Endodermal cell (in vitro differentiated cells): ENCODE measurements at places on chromosomes 5 and 9. TPM values are rescaled to one million over a fixed set of nuclear protein-coding genes. Genes with fewer than 3 reads are reported as not detected.
A peak's percentile ranks its signal among the peaks of the same experiment; 100 is the strongest.

GRCh38 chr5:142844866-142845265, 74.7 kb downstream of the ARHGAP26 start:
- H3K4me3 ChIP-seq = no peak overlapping the region
- no peaks in the 10 kb centered on the region for H3K27me3 ChIP-seq
- no peak for DNase-seq
- H3K36me3 ChIP-seq = no peaks in the 10 kb centered on the region

GRCh38 chr5:75736273-75736672, 19.0 kb upstream of the POC5 start:
- H3K36me3 ChIP-seq = no peaks in the 10 kb centered on the region
- H3K4me3 ChIP-seq = no peak overlapping the region
- no peaks in the 10 kb centered on the region for H3K4me1 ChIP-seq
- no peak overlapping the region for H3K27ac ChIP-seq
- no peaks in the 10 kb centered on the region for H3K27me3 ChIP-seq

DNA sequence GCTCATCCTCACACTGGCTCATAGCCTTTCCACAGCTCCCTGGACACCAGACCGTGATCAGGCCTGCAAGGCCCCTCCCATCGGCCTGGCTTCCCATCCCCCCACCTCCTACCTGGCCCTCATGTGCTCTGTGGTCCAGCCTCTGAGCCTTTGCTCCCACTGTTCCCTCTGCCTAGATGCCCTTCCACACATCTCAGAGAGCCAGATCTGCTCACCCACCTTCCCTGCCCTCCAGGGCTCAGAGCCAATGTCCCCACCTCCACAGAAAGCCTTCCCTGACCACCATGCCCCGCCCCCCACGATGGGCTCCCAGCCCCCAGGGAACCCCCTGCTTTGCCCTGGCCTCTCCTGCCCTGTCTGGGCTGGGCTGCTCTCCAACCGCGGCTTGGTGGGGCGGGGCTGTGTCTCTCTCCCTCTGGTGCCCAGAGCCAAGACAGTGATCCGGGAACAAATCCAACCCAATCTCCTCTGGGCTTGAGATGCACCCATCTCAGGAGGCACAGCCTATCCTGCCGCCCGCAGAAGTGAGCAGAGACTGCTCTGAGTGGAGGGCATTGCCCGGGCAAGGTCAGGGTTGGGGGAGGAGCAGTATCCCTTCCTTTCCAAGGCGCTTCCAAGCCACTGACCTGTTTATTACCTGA, 1.6 kb downstream of the NINJ1 start:
- peak; percentile 57 for DNase-seq
- peak overlapping the region; percentile 82 for H3K4me3 ChIP-seq
- no peaks in the 10 kb centered on the region for H3K36me3 ChIP-seq
- peaks cover 10% of the 10 kb centered on the region for H3K27me3 ChIP-seq

The PIP5KL1 gene
- 6.6 and 7.8 TPM in 2 replicates for total RNA-seq

The RICTOR gene
- 23.1 and 27.6 TPM in 2 replicates for total RNA-seq

- no peaks in the 10 kb centered on the region for H3K4me1 ChIP-seq
- H3K4me3 ChIP-seq = no peak overlapping the region
- peak; percentile 30 for DNase-seq
Observed at GRCh38 chr5:89229331-89230070, 346.5 kb upstream of the MEF2C start.

GRCh38 chr9:88828018-88828417, 163.2 kb upstream of the S1PR3 start:
- no peaks in the 10 kb centered on the region for H3K27me3 ChIP-seq
- DNase-seq = no peak
- no peaks in the 10 kb centered on the region for H3K4me1 ChIP-seq
- H3K27ac ChIP-seq = no peak overlapping the region
- H3K4me3 ChIP-seq = no peak overlapping the region
- H3K36me3 ChIP-seq = no peaks in the 10 kb centered on the region

The GRXCR2 gene
- total RNA-seq = not detected in 2 replicates

The HTR4 gene
- total RNA-seq = not detected in 2 replicates

DNA sequence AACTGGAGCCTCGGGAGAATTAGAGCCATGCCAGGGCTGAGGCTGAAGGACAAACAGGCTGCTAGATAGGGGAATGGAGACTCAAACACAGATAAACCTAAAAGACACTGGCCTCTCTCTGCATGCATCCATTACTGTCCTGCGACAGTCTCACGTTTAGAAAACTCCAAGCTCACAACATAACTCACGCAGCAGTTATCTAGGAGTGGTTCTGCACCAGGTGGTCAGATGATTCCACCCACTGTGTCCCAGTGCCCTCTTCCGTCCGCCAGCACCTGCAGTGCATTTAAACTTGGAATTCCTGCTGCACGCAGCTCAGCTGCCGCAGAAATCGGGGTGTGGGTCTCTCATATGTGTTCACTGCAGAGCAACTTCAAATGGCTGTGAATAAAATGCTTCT, 272.6 kb upstream of the IRX2 start:
- H3K4me3 ChIP-seq = no peak overlapping the region
- no peak for DNase-seq
- no peaks in the 10 kb centered on the region for H3K4me1 ChIP-seq
- H3K36me3 ChIP-seq = no peaks in the 10 kb centered on the region

DNA sequence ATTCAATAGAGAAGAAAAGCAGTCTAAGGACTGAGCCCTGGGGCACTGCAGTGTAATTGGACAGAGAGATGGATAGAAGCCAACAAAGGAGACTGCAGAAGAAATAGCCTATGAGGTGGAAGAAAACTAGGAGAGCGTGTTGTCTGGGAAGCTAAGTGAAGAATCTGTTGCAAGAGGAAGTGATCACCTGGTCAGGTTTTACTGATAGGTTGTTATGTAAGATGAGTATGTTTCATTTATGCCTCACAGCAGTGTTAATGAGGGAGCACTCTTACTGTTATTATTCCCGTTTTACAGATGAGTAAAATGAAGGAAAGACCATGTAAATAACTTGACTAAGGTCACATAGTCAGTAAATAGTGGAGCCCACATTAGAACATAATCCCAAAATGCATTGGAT, 80.0 kb upstream of the GRHPR start:
- no peak overlapping the region for H3K27ac ChIP-seq
- H3K27me3 ChIP-seq = no peaks in the 10 kb centered on the region
- DNase-seq = no peak
- H3K4me1 ChIP-seq = no peaks in the 10 kb centered on the region
- no peaks in the 10 kb centered on the region for H3K36me3 ChIP-seq

The PROP1 gene
- total RNA-seq = not detected in 3 replicates

DNA sequence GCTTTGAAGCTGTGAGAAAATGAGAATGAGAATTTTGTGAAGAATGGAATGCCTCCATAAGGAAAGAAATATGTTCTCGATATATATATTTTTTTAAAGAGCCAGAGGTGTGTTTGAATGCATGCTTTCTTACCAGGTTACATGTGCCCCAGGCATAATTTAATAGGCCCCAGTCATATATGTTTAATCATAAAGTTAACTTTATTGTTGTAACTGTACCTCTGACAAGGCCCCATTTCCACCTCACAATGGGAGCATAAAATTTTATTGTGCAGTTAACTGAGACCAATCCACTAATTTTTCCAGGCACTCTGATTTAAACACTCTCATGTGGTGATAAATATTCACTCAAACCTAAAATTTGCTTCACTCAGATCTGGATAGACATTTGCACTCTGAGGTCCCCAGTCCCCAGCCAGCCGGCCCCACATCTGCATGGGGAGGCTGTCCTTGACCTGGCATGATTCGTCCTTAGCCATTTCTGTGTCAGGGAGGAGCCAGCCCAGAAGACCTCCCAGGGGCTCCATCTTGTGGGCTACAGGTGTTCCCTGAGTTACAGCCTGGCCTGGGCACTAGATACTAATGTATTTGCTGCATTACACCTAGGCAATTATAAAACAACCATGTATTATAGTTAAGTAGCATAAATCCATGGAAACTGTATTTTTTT, 245.8 kb downstream of the MTRR start:
- no peak overlapping the region for H3K4me3 ChIP-seq
- no peaks in the 10 kb centered on the region for H3K4me1 ChIP-seq
- H3K27ac ChIP-seq = no peak overlapping the region

DNA sequence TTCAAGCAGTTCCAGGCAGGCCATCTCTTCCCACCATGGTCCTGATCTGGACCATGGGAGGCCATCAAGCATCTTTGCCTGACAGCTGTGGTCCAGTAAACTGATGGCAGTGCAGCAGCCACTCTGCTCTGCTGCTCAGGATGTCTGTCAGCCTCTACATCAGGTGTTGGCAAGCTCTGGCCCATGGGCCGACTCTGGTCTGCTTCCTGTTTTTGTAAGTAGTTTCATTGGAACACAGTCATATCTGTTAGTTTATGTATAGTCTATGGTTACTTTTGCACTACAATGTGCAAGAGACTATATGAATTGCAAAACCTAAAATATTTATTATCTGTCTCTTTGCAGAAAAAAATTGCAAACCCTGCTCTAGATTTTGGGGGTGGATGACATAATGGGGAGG, 225.0 kb downstream of the KCTD16 start:
- no peaks in the 10 kb centered on the region for H3K27me3 ChIP-seq
- DNase-seq = no peak
- no peaks in the 10 kb centered on the region for H3K36me3 ChIP-seq
- no peak overlapping the region for H3K4me3 ChIP-seq
- H3K4me1 ChIP-seq = no peaks in the 10 kb centered on the region
- no peak overlapping the region for H3K27ac ChIP-seq

- no peaks in the 10 kb centered on the region for H3K4me1 ChIP-seq
- no peak overlapping the region for H3K27ac ChIP-seq
- no peaks in the 10 kb centered on the region for H3K36me3 ChIP-seq
- DNase-seq = no peak
- H3K4me3 ChIP-seq = no peak overlapping the region
Observed at GRCh38 chr9:111819360-111819759, 24.6 kb upstream of the SHOC1 start.

The GFPT2 gene
- total RNA-seq = 35.7 to 37.3 TPM (median 36.4 TPM) in 3 replicates

- DNase-seq = no peak
- H3K4me1 ChIP-seq = no peaks in the 10 kb centered on the region
- H3K27ac ChIP-seq = no peak overlapping the region
- no peak overlapping the region for H3K4me3 ChIP-seq
Observed at GRCh38 chr9:6040077-6040476, 24.7 kb upstream of the RANBP6 start.

DNA sequence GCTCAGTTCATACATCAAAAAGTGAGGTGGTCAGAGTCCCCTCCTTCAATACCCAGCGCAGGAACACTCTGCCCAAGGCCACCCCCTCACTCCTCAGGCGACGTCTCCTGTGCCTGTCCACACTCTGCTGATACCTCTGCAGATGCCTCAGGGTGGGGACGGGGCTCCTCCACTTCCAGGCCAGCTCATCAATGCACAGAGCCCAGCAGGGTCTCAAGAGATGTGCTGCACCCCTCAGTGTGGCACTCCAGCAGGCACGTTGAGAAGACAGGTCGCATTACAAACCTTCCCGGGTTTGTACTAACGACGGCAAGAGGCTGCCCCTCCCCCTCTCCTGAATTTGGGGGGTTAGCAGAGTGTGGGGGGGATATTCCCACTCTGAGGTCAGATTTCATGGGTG, 128.5 kb downstream of the ZNF354C start:
- H3K4me3 ChIP-seq = no peak overlapping the region
- no peaks in the 10 kb centered on the region for H3K36me3 ChIP-seq
- H3K27me3 ChIP-seq = no peaks in the 10 kb centered on the region
- no peak overlapping the region for H3K27ac ChIP-seq
- no peaks in the 10 kb centered on the region for H3K4me1 ChIP-seq

DNA sequence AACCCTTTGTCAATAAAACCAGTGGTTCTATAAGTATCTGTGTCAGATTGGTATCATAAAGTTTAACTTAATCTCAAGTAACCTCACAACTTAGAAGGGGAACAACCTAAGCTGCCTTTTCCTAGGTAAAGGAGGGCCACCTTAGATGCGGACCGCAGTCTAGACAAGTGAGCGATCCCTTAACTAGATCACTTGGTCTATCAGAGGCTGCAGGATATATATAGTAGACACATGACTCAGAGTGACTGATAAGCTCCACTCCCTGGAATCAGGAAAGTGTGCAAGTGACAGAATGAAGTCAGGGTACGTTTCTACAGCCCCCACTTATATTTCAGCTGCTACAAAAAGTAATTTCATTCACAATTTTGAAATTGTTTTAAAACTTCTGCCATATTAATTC, 7.4 kb downstream of the REEP5 start:
- no peaks in the 10 kb centered on the region for H3K27me3 ChIP-seq
- H3K4me3 ChIP-seq = no peak overlapping the region
- peaks cover 45% of the 10 kb centered on the region for H3K36me3 ChIP-seq
- DNase-seq = no peak

The PTPDC1 gene
- 7.8 and 9.0 TPM in 2 replicates for total RNA-seq
